ENCODE measurements at places on chromosomes 16 and 17.

- DNase-seq = no peak
Measured at GRCh38 chr17:37280841-37281240, 94.9 kb upstream of the C17orf78 start.

DNA sequence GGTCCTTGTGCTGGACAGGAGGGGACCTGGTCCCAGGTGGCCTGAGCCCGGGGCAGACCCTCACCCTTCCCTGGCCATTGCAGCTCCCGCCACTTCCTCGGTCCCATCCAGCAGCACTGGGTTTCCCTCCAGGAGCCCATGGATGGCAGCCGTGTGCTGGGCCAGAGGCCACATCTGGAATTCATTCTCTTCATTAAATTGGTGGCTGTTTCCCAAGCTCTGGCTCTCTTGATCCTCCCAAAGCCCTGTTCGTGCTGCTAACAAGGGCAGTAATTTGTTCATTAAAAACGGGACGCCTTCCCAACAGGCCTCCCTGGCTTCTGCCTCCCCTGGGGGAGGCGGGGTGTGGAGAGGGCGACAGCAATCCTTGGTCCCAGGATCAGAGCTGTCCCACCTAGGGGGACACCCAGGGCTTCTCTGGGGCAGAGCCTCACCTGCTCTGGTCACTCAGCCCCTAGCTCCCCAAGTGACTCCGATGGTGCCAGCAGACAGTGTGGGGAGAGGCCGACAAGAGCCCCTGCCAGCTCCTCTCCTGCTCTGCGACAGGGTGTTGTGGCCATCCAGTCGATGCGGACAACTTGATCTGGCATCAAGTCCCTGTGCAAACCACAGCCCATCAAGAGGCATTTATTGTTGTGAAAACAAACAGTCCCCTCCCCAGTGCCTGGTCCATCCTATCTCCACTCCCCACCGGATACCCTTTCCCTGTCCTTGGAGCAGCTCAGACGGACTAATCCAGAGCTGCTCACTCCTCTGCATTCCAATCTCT lies 44.0 kb downstream of the SDK2 start:
- DNase-seq = no peak

GRCh38 chr17:76951375-76951905 lies 83.2 kb downstream of the MGAT5B start:
- DNase-seq = no peak

DNA sequence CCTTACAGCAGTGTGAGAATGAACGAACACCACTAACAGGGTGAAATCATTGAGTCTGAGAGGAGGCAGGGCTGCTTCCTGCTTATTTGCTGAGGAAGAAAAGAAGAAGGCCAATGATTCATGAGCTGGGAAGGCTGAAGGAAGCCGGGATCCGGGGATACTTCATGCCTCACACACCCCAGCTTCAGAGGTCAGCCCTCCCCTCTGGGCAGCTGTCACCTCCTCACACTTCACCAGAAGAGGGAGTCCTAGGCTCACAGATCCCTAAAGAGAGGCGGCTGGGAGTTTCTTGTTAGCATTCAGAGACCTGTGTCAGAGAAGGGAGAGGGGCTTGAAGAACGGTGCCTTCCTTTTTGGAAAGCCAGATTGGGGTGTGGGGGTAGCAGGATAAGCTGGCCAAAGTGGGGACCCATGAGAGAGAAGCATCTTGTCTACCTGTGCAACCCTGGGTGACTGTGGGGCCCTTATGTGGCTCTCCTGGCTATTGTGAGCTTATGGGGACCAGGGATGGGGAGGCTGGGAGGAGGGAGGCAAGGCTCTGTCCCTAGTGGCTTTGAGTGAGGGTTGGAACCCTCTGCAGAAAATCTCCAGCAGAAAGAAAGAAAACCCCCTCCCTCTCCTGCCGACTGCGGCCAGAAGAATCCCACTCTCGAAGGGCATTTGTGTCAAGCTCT lies 94.6 kb downstream of the RGS9 start:
- no peak for DNase-seq

- DNase-seq = no peak
Measured at GRCh38 chr17:58591455-58591854, 77.0 kb upstream of the MTMR4 start.

DNA sequence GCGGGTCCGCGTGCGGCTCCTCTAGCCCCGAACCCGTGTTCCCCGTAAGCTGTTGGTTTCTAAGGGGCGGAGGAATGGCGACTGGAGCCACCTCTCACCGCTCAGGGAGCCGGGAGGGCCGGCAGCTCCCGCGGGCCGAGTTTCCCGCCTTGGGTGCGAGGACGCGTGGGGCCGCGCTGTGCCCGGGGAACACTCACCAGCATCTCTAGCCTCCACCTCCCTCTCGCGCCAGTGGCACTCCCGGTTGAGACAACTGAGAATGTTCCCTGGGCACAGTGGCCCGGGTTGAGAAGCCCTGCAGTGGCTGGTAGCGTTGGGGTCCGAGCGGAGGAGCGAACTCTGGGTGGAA lies 560 bp downstream of the TELO2 start:
- DNase-seq = no peak

- no peak for DNase-seq
Measured at GRCh38 chr17:41026715-41027471, at the start of gene KRTAP1-5. Gene KRTAP1-5, minus strand, starts transcription at chr17:41027208. Its CDS starts 53 bp downstream, at chr17:41027155.

GRCh38 chr16:4833584-4833983 lies 13.5 kb downstream of the GLYR1 start:
- no peak for DNase-seq

DNA sequence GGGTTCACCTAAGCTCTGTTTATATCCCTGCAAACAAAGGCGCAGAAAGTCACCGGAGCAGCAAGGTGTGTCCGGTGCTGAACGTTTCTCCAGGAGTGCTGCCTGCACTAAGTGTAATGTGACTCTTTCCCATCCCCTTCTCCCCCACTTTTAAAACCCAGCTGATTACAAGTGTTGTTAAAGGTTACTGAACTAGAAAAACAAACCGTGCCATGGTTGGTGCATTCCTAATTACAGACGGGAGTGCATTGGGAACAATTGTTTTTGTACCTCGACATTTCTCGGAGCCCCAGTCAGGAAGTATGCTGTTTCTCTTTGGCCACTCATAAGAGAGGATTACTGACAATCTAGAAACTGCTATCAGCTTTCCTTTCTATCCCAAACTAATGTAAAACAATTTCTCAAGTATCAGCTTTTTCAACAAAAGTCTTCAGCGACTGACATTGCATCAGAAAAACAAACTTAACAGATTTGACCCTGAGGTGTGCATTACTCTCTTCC lies 441.0 kb upstream of the SALL1 start:
- DNase-seq = no peak

DNA sequence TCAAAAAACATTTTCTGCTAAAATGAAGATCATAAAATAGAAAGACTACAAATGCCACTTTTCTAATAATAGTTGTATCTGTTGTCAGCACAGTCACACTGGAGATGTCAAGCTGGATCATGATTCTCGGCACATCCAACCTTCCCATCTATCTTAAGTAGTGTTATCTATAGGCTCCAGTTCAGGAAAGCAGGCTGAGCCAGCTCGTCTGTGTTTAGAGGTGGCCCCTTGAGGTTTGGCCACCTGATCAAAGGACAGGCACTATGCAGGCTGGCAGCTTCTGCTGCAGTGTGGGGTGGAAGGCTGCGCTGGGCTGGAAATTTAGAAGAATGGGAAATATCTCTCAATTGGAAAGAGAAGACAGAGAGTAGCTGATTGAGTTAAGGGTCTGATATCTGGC lies 32.4 kb downstream of the SMYD4 start:
- DNase-seq = no peak

- DNase-seq = no peak
Measured at GRCh38 chr17:17453088-17453487, 23.7 kb upstream of the MED9 start.

All from cortex of kidney (tissue), 1 donor.